ENCODE measurements at places on chromosomes 5 and 9.

GRCh38 chr5:124136609-124137008 is 609.8 kb downstream of the ZNF608 start:
- no peak for DNase-seq

- DNase-seq: no peak
Measured at GRCh38 chr5:76788362-76788761, 30.5 kb upstream of the F2RL1 start.

- DNase-seq: no peak
Measured at GRCh38 chr5:103373597-103374472, 115.3 kb downstream of the MACIR start.

GRCh38 chr9:25716220-25716872 is 38.1 kb upstream of the TUSC1 start:
- DNase-seq: no peak

GRCh38 chr9:29208670-29209069 is 1635.4 kb upstream of the C9orf72 start:
- DNase-seq: no peak

GRCh38 chr5:158736150-158736870 is 363.4 kb downstream of the EBF1 start:
- DNase-seq: no peak

- DNase-seq: no peak
Measured at GRCh38 chr5:92514896-92515295, 1066.1 kb downstream of the NR2F1-AS1 start.

- DNase-seq: no peak
Measured at GRCh38 chr5:81908044-81908443, 63.8 kb upstream of the ATG10 start.

GRCh38 chr5:105032917-105033316 is 1470.3 kb upstream of the NUDT12 start:
- no peak for DNase-seq

DNA sequence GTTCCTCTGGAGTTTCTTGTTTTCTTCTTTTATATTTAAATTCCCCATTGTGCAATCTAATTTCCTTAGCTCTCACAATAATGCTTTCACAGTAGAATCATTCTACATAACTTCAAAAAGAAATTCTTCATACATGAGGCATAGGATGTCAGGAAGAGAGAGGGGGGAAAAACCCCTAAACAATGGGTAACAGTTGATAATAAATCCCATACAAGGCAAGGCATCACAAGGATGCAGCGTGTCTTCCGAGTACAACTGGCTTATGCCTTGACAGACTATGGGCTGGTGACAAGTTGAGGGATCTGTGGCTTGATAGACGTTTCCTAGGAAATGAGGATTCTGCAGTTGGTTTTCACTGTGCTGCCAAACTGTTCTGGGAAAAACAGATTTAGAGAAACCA is 247.4 kb downstream of the ARL15 start:
- DNase-seq: no peak

- DNase-seq: peak; percentile 51
Measured at GRCh38 chr5:40223884-40224402, 455.8 kb upstream of the PTGER4 start.
